Activated naive CD8-positive, alpha-beta T cell treated with anti-CD3 and anti-CD28 coated beads, Interleukin-2, amount 50 U/mL, for 24 hours (primary cell): ENCODE measurements at places on chromosomes 2 and 18.

- DNase-seq: no peak
Measured at GRCh38 chr2:8923183-8923582, 80.3 kb downstream of the MBOAT2 start.

DNA sequence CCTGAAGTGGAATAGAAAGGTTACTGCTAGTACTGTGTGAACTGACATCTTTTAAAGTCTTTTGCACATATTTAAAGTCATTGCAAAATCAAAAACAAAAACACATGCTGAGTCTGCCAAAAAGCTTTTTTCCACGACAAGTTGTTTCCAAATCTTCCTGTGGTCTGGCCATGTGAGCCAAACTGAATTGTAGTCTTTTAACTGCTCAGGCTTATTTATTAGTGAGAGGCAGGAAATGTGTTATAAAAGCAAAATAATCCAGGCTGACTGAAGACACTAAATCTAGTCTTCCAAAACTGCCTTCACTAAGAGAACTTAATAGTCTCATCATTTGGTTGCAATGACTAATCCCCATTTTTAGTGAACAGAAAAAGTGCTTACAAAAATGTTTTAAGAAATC lies 2.3 kb downstream of the KRCC1 start:
- DNase-seq: no peak

DNA sequence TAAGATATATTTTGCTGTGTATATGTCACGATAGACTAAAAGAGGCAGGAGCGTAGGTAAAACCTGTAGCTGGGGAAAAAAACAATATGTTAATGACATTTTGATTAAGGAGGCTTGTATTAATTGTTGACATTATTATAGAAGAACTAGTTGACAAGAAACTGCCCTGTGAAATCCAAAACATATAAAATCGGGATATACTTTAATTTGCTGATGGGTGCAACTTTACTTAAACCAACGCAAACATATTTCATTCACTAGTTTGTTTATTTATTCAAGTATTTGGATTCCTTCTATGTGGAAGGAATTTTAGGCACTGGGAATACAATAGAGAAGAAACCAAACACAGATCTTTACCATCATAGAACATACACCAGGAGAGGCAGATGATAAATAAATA lies 8.0 kb downstream of the WDR7 start:
- no peak for DNase-seq

- peak; percentile 44 for DNase-seq
Measured at GRCh38 chr2:205660521-205661124, 21.7 kb upstream of the NRP2 start.

DNA sequence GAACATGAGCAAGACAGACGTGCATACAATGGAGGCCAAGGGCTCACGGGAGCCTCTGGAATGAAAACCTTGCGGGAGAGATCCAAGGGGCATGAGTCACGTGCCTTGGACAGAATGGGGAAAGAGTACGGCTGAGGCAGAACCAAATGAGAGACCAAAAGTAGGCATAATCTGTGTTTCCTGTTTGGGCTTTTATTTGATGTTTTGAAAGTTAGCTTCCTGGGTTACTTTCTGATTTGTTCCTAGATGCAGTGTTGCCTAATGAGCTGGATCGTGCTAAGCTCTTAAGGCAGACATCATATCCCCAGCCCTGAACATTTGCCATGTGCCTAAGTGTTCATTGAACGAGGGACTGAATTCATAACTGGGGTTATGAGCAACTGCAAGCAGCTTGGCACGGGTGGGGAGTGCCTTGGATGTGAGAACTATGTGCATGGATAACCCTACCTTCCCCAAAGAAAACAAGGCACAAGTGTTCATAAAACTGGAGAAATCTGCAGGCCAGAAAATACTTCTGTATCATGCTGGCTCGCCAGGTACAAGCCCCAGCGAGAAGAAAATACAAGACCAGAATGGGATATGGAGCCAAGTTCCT lies 60.3 kb upstream of the RPL31 start:
- no peak for DNase-seq

DNA sequence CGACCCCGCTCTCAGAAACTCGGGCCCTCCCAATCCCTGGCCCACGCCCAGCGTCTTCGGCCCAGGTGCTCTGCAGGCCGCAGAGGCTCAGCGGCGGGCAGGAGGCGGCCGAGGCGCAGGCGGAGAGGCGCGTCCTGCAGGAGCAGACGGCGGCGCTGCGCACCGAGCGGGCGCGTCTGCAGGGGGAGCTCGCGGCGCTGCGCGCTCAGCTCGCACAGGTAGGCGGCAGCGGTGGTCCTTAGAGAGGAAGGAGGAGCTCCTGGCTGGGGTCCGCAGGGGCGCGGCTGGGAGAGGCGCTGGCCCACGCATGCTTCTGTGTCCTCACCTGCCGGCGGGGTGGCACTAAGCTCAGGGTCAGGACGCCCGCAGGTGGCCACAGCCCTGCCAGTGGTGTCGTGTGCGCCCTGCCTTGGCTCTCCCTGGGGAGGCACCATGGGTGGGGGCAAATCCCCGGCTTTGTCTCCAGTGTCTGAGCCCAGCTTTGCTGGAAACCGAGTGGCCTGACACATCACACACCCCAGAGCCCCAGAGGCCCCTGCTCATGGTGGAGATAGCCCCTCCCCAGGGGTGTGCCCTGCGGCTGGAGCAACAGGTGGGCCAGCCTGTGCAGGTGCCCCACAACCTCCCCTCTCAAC lies 14.9 kb upstream of the SNED1 start:
- DNase-seq: peak; percentile 47

- DNase-seq: no peak
Measured at GRCh38 chr2:173126819-173127218, 51.2 kb downstream of the MAP3K20 start.
